ENCODE measurements at places on chromosomes 4 and X. TPM values are rescaled to one million over a fixed set of nuclear protein-coding genes. Genes with fewer than 3 reads are reported as not detected.

EPHA5 gene
- polyA plus RNA-seq = 0.34 TPM

ATP8A1 gene
- polyA plus RNA-seq = 9.5 TPM

MAGEB17 gene
- polyA plus RNA-seq = not detected

ADAMTS3 gene
- polyA plus RNA-seq = 0.70 TPM

MAGEA2B gene
- not detected for polyA plus RNA-seq

PNMA3 gene
- 3.2 TPM for polyA plus RNA-seq

HS3ST1 gene
- 0.97 TPM for polyA plus RNA-seq

TECRL gene
- polyA plus RNA-seq = 354 TPM

BEND2 gene
- 0.18 TPM for polyA plus RNA-seq

RXFP1 gene
- polyA plus RNA-seq = 0.05 TPM

F8A2 gene
- not detected for polyA plus RNA-seq

JAKMIP1 gene
- 0.07 TPM for polyA plus RNA-seq

TMEM131L gene
- 4.6 TPM for polyA plus RNA-seq

EOLA2 gene
- 24.8 TPM for polyA plus RNA-seq

PIM2 gene
- polyA plus RNA-seq = 4.3 TPM

NR0B1 gene
- polyA plus RNA-seq = not detected

NXF3 gene
- polyA plus RNA-seq = 0.50 TPM

BGN gene
- 167 TPM for polyA plus RNA-seq

SPANXN2 gene
- polyA plus RNA-seq = not detected

TCEAL1 gene
- polyA plus RNA-seq = 42.5 TPM

TBC1D8B gene
- polyA plus RNA-seq = 1.9 TPM

SMIM43 gene
- 0.07 TPM for polyA plus RNA-seq

FTSJ1 gene
- polyA plus RNA-seq = 20.0 TPM

GABRA4 gene
- 0.18 TPM for polyA plus RNA-seq

HMGB3 gene
- 3.9 TPM for polyA plus RNA-seq

RAB39B gene
- polyA plus RNA-seq = 0.63 TPM

RS1 gene
- not detected for polyA plus RNA-seq

ART3 gene
- 149 TPM for polyA plus RNA-seq

ADAD1 gene
- polyA plus RNA-seq = not detected

PCDH7 gene
- polyA plus RNA-seq = 1.00 TPM

ADH6 gene
- polyA plus RNA-seq = not detected

PLK4 gene
- polyA plus RNA-seq = 0.52 TPM

RNF128 gene
- 0.66 TPM for polyA plus RNA-seq

PLXNB3 gene
- polyA plus RNA-seq = 6.8 TPM

ASB12 gene
- polyA plus RNA-seq = 1.2 TPM

ADGRG2 gene
- 0.59 TPM for polyA plus RNA-seq

UNC5C gene
- polyA plus RNA-seq = 1.3 TPM

ZAR1 gene
- polyA plus RNA-seq = not detected

Measured in right cardiac atrium (tissue), 5 donors.